ENCODE measurements at places on chromosomes 5 and 9.

DNA sequence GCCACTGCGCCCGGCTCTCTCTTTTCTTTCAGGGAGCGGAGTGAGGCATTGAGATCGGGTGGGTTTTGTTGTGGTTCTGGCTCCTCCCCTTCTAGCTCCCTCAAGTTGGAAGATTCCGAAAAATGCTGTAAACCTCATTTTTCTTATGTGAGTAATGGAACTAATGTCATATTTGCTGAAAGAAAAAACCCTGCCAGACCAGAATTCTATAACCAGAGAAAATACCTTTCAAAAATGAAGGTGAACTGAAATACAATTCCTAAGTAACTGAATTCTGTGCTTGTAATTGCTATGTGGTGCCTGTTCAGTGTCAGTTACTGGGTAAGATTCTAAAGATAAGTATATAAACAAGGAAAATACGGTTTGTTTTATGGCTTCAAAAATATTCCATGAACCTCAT, 30.9 kb upstream of the CDK20 start:
- no peak for DNase-seq

GRCh38 chr5:108417166-108417670, 35.3 kb upstream of the FBXL17 start:
- no peak for DNase-seq

DNA sequence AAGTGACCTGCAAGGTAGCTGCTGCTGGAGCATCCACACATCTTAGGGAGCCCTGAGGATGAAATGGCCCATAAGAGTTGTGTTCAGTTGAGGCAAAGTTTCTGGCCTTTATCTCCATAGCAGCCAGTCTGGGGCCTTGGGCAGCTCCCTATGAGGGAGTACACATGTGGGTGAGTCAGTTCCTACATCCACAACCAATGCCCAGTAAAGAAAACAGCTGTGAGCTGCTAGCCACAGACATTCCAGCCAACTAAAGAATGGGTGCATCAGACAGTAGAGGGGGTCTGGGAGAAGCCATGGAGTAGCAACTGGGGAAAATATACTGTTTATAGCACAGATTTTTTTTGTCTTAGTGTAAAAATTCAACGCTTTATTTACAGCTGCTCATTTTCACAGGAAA, 720.7 kb downstream of the TLE1 start:
- no peak for DNase-seq

GRCh38 chr5:168881427-168882149, 302.4 kb upstream of the PANK3 start:
- DNase-seq, result no peak

- no peak for DNase-seq
Measured at GRCh38 chr5:14142202-14142826, 828 bp upstream of the TRIO start.

- DNase-seq, result no peak
Measured at GRCh38 chr5:23631302-23632045, 124.1 kb downstream of the PRDM9 start.
